ENCODE measurements at places on chromosomes 1 and 21. TPM values are rescaled to one million over a fixed set of nuclear protein-coding genes. Genes with fewer than 3 reads are reported as not detected.

Gene DEGS1
- 42.3 TPM for polyA plus RNA-seq

Gene ATP1A4
- 4.0 TPM for polyA plus RNA-seq

Gene EPHA2
- 8.9 TPM for polyA plus RNA-seq

Gene OR2G6
- not detected for polyA plus RNA-seq

Gene TMIGD3
- 0.27 TPM for polyA plus RNA-seq

Gene C1orf53
- polyA plus RNA-seq = 1.0 TPM

Gene FCRLA
- 0.46 TPM for polyA plus RNA-seq

Gene OPTC
- polyA plus RNA-seq = not detected

Gene FMOD
- polyA plus RNA-seq = 54.8 TPM

Gene FCMR
- 1.5 TPM for polyA plus RNA-seq

Gene FCAMR
- not detected for polyA plus RNA-seq

Gene GJA4
- polyA plus RNA-seq = 37.1 TPM

Gene DNM3
- polyA plus RNA-seq = 1.9 TPM

Gene LPAR3
- 0.12 TPM for polyA plus RNA-seq

Gene SNAPIN
- 54.5 TPM for polyA plus RNA-seq

Gene RGS16
- polyA plus RNA-seq = 8.7 TPM

Gene TAL1
- polyA plus RNA-seq = 3.6 TPM

Gene AADACL3
- polyA plus RNA-seq = not detected

Gene SLC5A9
- polyA plus RNA-seq = 1.4 TPM

Gene TCEA3
- 430 TPM for polyA plus RNA-seq

Gene KRTAP7-1
- not detected for polyA plus RNA-seq

Gene PRR9
- not detected for polyA plus RNA-seq

Gene MROH7
- polyA plus RNA-seq = 5.9 TPM

Gene INAVA
- polyA plus RNA-seq = 4.6 TPM

Gene CDC73
- polyA plus RNA-seq = 28.1 TPM

Gene OR2L3
- not detected for polyA plus RNA-seq

Gene PGLYRP3
- polyA plus RNA-seq = not detected

Gene IL10RB
- 16.3 TPM for polyA plus RNA-seq

Gene ANKRD35
- polyA plus RNA-seq = 2.7 TPM

Gene OTUD3
- 6.5 TPM for polyA plus RNA-seq

Gene ZFP69
- 5.0 TPM for polyA plus RNA-seq

Gene MMP23B
- 38.1 TPM for polyA plus RNA-seq

Gene GCSAML
- polyA plus RNA-seq = 0.15 TPM

Gene AUNIP
- 0.92 TPM for polyA plus RNA-seq

Gene TMEM240
- 4.8 TPM for polyA plus RNA-seq

Gene RNF115
- 15.2 TPM for polyA plus RNA-seq

Gene KRTAP19-6
- not detected for polyA plus RNA-seq

Gene CLDN17
- not detected for polyA plus RNA-seq

Gene AMY1B
- not detected for polyA plus RNA-seq

Gene DNASE2B
- polyA plus RNA-seq = 0.17 TPM

Gene CYP4Z1
- polyA plus RNA-seq = 0.15 TPM

Gene PTGS2
- polyA plus RNA-seq = 0.66 TPM
